A673 (cell line): ENCODE measurements at places on chromosomes 12 and 14.

DNA sequence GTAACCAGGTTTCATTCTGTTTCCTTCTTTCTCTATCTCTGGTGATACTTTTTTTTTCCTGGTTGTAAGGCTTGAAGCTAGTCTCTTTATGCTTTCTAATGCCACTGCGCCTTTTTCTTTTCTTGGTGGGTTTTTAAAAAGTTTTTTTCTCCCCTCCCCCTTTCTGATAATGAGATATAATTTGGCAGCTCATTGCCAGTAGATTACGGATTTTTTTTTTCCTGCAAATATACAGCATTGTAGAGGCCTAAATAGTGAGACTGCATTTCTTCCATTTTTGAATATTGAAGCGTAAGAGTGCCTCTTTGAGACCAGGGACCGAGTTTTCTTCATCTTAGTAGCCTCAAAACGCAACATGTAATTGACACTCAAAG is 1.1 kb downstream of the PAPOLA start:
- DNase-seq: no peak

GRCh38 chr14:28083389-28083788 is 683.2 kb upstream of the FOXG1 start:
- no peak for DNase-seq

DNA sequence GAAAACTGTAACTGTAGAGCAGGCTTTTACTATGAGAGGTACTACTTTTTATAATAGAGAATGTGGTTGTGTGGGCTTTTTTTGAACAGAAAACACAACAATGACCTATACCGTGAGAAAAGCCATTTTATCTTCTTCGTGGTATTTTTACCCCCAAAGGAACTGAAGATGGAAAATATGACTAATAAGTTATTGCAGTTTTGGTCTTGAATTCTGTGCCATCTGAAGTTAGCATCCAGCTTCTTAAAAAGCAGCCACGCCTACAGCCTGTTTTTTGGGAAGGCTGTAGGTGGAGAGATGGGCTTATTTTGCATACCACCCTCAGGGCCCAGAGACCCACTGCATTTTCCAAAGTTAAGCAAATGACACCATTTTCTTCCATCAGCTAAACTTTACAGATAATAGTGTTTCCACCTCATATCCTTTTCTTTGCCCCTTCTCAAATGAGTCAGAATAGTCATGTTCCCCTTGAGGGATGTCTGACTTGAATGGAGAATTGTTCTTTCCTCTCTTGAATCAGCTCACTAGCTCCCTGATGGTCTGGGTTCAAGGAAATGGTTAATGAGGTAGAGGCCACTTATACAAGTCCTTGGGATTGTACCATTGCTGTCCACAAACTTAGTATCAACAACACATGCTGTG is 53.0 kb downstream of the TBC1D30 start:
- DNase-seq: no peak

DNA sequence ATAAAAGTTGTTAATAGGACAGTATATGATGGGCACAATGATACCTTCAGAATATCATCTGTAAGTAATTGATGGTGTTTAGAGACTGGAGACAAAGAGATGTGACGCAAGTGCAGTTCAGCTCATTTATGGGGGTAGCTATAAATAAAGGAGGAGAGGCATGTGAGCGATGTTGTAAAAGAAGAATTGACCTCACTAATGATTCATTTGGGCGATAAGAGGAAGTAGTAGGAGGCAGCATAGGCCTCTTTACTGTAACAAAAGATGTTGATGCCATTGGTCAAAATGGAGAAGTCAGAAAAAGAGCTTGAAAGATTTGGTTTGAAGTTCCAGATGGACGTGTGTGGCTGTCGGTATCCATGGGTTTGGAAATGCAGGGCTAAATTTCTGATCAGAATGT is 70.0 kb downstream of the FLRT2 start:
- DNase-seq: peak; percentile 66

DNA sequence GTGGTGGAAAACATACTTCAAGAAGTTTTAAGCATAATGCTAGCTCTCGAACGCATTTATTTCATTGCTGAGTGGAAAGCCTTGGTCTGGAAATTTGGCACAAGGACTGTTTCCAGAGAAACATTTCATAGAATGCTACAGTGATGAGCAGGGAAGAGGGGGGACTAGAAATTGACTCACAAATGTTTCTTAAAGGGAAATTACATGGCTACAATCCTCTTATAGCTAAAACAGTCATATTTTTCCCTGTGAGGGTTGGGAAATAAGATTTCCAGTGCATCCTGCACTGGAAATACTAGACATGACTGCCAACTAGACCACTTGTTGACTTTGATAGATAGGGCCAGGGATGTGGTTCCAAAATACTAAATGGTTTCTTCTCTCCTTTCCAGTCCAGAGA is 197.3 kb upstream of the RGS6 start:
- no peak for DNase-seq

- DNase-seq: no peak
Measured at GRCh38 chr14:102210421-102211042, 70.8 kb downstream of the WDR20 start.

- no peak for DNase-seq
Measured at GRCh38 chr12:6547987-6548386, 7.9 kb downstream of the IFFO1 start.

GRCh38 chr12:59904874-59905521 is 309.2 kb downstream of the SLC16A7 start:
- no peak for DNase-seq

- no peak for DNase-seq
Measured at GRCh38 chr12:91274916-91275315, 92.3 kb upstream of the DCN start.

DNA sequence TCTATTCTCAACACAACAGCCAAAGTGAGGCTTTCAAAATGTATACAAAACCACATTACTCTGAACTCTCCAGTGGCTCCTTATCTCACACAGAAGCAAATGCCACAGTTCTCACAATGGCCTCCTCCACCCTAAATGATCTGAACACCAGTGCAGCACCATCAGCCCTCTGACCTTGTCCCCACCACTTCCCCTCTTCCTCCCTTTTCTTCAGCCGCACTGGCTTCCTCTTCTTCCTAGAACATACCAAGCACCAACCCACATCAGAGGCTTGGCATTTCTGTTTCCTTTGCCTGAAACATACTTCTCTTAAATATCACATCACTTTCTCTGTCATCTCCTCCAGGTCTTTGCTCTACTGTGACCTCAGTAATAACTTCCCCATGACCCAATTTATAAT is 66.3 kb downstream of the GPR135 start:
- DNase-seq: no peak

GRCh38 chr12:31991146-31991545 is 31.9 kb downstream of the RESF1 start:
- DNase-seq: no peak

- no peak for DNase-seq
Measured at GRCh38 chr14:31529053-31529452, 32.2 kb upstream of the NUBPL start.

DNA sequence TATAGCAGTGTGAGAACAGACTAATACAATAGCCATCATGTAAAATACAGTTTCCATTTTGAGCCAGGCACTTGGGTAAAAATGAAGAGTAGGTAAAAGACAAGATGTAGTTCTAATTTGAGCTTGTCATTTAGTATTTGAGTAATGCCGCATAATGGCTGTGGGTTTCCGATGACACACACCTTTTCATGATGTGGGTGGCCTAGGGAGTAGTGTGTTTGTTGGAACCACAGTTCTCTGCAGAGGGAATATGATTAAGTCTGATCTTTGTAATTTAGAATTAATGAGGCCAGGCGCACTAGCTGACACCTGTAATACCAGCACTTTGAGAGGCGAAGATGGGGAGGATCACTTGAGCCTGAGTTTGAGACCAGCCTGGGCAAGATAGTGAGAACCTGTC is 61.8 kb downstream of the RCOR1 start:
- no peak for DNase-seq

GRCh38 chr12:121774968-121775474 is 18.5 kb downstream of the RHOF start:
- DNase-seq: no peak

GRCh38 chr14:23057757-23058653 is 685 bp upstream of the CDH24 start:
- DNase-seq: peak; percentile 93

GRCh38 chr14:69716478-69717187 is 50.3 kb upstream of the SRSF5 start:
- DNase-seq: no peak

DNA sequence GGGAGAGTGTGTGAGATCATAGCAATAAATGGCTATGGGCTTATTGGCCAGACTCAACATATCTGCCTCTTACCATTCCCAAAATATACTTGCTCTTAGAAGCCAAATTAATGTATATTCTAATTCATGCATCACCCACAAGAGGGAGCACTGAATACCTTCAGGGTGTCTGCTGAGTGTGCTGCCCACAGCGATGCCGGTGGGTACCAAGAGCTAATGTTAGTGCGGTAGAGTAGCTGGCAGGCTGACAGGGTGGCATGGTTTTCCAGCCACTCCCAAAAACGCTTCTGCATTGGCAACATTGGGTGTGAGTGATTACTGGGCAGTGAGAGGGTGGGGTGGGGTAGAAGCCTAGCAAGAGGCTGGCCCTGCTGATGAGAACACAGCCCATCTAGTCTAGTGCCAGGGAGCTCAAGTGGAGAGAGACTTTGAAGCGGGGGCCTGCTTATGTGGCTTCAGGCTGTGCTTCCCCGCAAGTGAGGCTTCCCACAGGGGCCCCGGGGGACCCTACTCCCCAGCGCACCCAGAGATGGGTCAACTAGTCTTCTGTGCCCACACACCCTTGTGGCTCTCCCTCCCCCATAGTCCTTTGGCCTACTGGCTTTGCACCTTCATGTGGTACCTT is 9.2 kb upstream of the PLEKHD1 start:
- peak; percentile 70 for DNase-seq

DNA sequence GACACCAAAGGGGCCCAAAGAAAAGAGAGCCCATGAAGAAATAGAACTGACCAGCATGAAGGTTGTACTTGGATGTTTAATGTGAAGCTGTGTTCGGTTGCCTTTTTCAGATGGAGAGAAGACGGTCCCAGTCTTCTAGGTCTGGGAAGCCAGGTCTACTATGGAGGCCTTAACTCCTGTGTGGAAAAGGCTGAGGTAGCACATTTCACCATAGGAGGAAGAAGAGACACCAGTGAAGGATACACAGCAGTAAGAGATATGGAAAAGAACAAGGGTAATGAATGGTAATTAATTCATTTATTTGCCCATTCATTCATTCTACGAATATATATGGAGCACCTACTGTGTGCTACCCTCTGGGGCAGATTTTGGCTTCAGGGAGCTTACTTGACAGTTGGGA is 151.6 kb upstream of the PLEKHG7 start:
- DNase-seq: no peak

- DNase-seq: no peak
Measured at GRCh38 chr12:22702690-22703089, 77.7 kb downstream of the ETNK1 start.

GRCh38 chr12:69003991-69004390 is 71.0 kb upstream of the CPM start:
- no peak for DNase-seq

GRCh38 chr12:25808604-25809003 is 149.9 kb upstream of the RASSF8 start:
- no peak for DNase-seq

DNA sequence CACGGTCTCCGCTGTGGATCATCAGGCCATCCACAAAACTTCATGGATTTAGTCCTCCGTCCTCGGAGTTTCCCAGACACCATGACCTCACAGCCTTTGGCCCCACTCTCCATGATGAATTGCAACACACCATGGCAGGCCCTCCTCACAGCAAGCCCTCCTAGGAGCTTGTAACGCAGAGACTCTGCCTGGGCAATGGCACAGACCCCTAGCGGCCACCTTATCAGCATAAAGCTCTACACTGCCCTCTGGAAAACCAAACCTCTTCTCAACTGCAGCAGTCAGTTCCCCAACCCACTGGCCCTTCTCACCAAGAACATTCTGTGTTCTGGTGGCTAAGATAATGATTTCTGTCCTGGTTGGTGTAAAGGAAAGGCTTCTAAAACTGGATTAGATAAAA is 238.4 kb upstream of the USP15 start:
- DNase-seq: no peak

GRCh38 chr14:32474478-32475195 is 145.5 kb downstream of the AKAP6 start:
- no peak for DNase-seq

GRCh38 chr12:110641521-110641920 is 27.6 kb downstream of the TCTN1 start:
- DNase-seq: peak; percentile 79

- no peak for DNase-seq
Measured at GRCh38 chr12:114691196-114691595, 7.2 kb upstream of the TBX3 start.

GRCh38 chr14:69712599-69713088 is 54.3 kb upstream of the SRSF5 start:
- no peak for DNase-seq

DNA sequence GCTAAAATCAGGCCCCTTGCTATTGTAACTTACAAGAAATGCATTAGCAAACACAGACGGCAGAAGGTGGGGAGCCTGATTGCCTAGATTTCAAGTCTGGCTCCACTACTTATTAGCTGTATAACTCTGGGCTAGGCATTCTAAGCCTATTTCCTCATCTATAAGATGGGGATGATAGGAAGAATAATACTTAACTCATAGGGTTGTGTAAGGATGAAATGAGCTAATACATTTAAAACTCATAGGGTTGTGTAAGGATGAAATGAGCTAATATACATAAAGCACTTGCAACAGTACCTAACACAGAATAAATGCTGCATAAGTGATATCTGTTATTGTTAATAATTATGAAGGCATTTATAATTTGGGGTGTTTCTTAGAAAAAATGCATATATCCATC is 60.1 kb upstream of the DIO2 start:
- no peak for DNase-seq

GRCh38 chr12:132085291-132085635 is 58.9 kb downstream of the DDX51 start:
- DNase-seq: no peak

DNA sequence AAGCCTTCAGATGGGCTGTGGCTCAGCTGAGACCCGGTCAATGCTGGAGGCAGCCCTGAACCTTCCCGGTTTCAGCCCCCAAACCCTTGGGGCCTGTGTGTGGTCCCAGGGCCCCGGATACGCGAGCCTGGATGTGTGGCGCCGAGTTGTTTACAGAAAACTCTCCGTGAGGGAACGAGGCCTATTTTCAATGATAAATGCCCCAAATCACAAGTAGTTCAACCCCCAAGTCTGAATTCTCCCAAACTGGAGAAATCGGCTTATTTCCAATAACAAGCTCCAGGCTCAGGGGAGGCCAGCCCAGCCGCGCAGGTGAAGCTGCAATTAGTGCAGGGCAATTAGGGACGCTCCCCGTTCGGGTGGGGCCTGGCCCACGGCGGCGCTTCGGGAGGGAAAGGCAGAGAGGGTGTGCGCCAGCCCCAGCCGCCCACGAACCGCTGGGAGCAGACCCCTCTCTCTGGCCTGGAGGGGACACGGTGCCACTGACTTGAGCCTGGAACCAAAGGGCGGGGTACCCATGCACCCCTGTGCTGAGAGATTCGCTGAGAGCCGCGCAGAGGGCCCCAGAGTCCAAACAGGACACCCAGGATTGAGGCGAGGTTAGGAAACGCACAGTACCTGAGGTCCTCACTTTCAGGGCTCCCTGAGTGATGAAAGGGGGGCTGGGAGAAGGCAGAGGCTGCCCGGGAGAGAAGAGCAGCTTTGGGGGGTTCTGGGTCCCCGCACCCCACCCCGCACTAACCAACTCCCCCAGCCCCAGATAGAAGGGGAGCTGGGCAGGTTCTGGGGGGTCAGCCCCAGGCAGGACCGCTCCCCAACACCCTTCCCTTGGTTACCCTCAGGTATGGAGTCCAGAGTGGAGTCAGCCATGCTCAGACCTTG is 14.2 kb upstream of the ANKRD9 start:
- DNase-seq: no peak
